Stimulated activated CD8-positive, alpha-beta memory T cell treated with anti-CD3 and anti-CD28 coated beads, Interleukin-12 subunit alpha, Interleukin-12 subunit beta, amount 100 ng/mL, for 4 hours (primary cell): ENCODE measurements at places on chromosomes 2 and 18.

GRCh38 chr2:187232749-187233148 is 215.3 kb downstream of the CALCRL start:
- no peak for DNase-seq

- DNase-seq, result no peak
These were observed 381.0 kb downstream of the CLIP4 start for GRCh38 chr2:29496198-29496597.

DNA sequence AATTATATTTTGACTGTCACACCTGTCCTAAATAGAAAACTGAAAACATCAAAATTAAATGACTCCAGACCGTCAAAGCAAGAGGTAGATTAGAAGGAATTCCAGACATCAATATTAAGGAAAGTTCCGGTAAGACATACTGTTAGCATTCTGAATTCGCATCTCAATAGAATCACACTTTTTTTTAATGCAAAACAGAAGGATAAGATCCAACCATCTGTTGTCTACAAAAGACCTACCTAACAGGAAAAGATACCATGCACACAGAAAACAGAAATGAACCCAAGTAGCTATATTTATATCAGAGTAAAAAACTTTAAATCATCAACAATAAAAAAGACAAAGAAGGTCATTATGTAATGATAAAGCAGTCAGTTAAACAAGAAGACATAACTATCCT is 145.0 kb downstream of the TMX3 start:
- no peak for DNase-seq

DNA sequence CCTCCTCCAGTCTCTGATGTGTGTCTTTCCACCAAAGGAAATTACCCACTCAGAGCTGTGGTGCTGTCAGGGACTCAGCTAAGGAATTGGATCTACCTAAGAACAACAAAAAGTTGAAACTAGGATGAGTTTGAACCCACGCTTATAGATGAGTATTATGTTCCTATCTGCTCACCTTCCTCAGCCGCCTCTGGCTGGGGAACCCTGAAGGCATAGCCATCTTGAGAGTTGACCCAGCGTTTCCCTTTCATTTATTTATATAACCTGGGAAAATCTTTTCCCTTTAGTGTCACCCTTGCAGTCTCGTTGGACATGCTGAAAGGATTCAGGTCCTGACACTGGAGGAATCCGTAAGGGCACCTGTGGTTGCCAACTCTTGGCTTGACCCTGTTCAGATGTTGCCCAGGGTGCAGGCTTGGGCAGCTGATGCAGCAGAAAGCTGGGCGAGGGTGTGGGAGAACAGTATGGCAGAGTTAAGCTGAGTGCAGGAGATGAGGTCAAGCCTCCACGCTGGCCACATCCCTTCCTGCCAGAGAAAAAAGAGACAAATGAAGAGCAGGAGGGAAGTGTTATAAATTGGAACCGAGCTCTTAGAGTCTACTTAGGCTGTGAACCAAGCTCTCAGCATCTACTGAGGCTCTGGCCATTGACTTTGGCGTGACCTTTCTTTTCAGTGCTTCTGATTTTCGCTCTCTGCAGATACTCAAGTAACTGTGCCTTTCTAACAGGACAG is 1.9 kb downstream of the CDH20 start:
- no peak for DNase-seq

DNA sequence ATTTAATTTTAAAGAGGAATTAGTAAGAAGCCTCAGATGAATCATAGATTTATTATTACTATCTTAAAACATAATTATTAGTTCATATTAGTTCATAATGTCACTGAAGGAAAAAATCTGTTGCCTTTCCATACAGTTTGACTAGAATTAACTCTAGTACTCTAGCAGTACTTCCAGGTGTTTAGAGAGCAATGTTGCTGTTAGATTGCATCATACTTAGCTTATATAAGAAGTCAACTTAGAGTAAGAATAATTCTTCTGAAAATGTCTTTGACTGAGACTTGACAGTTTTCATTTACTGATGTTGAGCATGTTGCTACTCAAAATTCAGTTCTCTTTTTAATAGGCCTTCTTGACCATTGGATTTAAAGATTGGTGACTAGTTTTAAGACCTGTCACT is 4.7 kb downstream of the RAB3GAP1 start:
- DNase-seq, result no peak

DNA sequence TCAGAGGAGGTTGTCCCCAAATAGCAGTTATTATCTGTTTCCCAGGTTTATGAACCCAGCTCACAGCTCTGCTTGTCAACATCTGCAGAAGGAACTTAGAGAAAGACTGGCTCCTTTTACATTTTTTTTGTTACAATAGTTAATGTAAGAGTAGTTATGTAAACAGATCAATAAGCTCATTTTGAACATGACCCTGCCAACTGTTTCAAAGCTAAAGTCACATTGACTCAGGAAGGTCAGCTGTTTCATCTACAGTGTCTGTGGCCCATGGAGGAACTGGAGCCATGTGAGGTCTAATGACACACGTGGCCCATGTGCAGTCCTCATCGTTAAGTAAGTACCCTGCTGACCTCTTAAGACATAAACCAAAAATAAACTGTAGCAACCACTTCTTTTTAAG is 97.1 kb downstream of the SH3RF3 start:
- no peak for DNase-seq
